ENCODE measurements at places on chromosomes 6 and 20. TPM values are rescaled to one million over a fixed set of nuclear protein-coding genes. Genes with fewer than 3 reads are reported as not detected.

- no peaks in the 10 kb centered on the region for H3K4me1 ChIP-seq
- no peak overlapping the region for H3K27ac ChIP-seq
- DNase-seq = no peak
- H3K4me3 ChIP-seq = no peak overlapping the region
These were observed 587.2 kb downstream of the EPM2A start for GRCh38 chr6:145147981-145148749.

DNA sequence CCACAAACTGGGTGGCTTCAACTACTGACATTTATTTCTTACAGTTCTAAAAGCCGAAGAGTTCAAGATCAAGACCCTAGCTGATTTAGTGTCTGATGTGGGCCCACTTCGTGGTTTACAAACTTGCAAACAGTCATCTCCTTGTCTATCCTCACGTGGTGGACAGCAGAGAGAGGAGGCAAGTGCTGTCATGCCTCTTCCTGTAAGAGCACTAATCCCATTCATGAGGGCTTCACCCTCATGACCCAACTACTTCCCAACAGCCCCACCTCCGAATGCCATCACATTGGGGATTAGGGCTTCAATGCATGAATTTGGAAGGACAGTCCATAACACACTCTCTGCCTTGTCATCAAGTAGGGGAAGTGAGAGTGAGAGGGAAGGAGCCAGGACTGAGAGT lies 15.6 kb upstream of the ISM1 start:
- no peak overlapping the region for H3K27ac ChIP-seq
- H3K4me1 ChIP-seq = no peaks in the 10 kb centered on the region
- H3K4me3 ChIP-seq = no peak overlapping the region
- H3K36me3 ChIP-seq = no peaks in the 10 kb centered on the region

GRCh38 chr6:128036808-128037570 lies 136.1 kb upstream of the THEMIS start:
- no peaks in the 10 kb centered on the region for H3K27me3 ChIP-seq
- H3K36me3 ChIP-seq = no peaks in the 10 kb centered on the region
- no peak overlapping the region for H3K4me3 ChIP-seq
- H3K27ac ChIP-seq = no peak overlapping the region
- no peak for DNase-seq

GRCh38 chr6:160973311-160974250 lies 18.0 kb upstream of the MAP3K4 start:
- DNase-seq = peak; percentile 23
- H3K27me3 ChIP-seq = no peaks in the 10 kb centered on the region
- no peaks in the 10 kb centered on the region for H3K36me3 ChIP-seq
- H3K27ac ChIP-seq = no peak overlapping the region

GRCh38 chr6:168532070-168532469 lies 91.1 kb downstream of the SMOC2 start:
- no peak overlapping the region for H3K4me3 ChIP-seq
- H3K27ac ChIP-seq = no peak overlapping the region
- H3K36me3 ChIP-seq = no peaks in the 10 kb centered on the region
- H3K27me3 ChIP-seq = no peaks in the 10 kb centered on the region

GRCh38 chr20:59708326-59708725 lies 104.0 kb downstream of the PHACTR3 start:
- no peaks in the 10 kb centered on the region for H3K36me3 ChIP-seq
- no peak overlapping the region for H3K27ac ChIP-seq
- no peak for DNase-seq
- no peaks in the 10 kb centered on the region for H3K4me1 ChIP-seq

DNA sequence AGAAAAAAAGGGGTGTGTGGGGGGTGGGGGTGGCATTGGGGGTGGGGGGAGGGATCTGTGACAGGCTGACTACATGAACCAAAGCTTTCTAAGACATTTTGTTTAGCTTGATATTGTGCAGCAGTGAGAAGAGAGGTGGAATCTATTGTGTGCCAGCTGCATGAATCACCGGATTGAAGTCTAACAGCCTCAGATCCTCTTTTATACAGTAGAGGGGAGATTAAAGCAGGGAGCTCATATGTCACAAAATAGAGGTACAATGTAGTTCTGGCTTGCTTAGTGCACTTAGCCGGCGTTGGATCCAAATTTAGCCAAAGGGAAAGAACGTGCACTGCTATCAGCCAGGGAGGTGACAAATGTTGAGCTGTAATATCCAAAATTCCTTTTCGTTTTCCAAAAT lies 404.2 kb upstream of the CITED2 start:
- H3K27me3 ChIP-seq = no peaks in the 10 kb centered on the region
- no peaks in the 10 kb centered on the region for H3K4me1 ChIP-seq
- H3K4me3 ChIP-seq = no peak overlapping the region

- no peaks in the 10 kb centered on the region for H3K36me3 ChIP-seq
- H3K27me3 ChIP-seq = no peaks in the 10 kb centered on the region
- H3K4me1 ChIP-seq = no peaks in the 10 kb centered on the region
- no peak for DNase-seq
- no peak overlapping the region for H3K27ac ChIP-seq
These were observed 34.7 kb upstream of the IRF4 start for GRCh38 chr6:356828-357251.

GRCh38 chr6:122754191-122754731 lies 25.3 kb upstream of the FABP7 start:
- H3K27me3 ChIP-seq = no peaks in the 10 kb centered on the region
- H3K4me1 ChIP-seq = no peaks in the 10 kb centered on the region
- H3K4me3 ChIP-seq = no peak overlapping the region
- H3K36me3 ChIP-seq = no peaks in the 10 kb centered on the region

- no peak overlapping the region for H3K4me3 ChIP-seq
- no peak for DNase-seq
- no peaks in the 10 kb centered on the region for H3K27me3 ChIP-seq
- H3K36me3 ChIP-seq = peaks cover 3% of the 10 kb centered on the region
- no peaks in the 10 kb centered on the region for H3K4me1 ChIP-seq
These were observed 21.8 kb downstream of the SDCBP2 start for GRCh38 chr20:1307171-1307570.

DNA sequence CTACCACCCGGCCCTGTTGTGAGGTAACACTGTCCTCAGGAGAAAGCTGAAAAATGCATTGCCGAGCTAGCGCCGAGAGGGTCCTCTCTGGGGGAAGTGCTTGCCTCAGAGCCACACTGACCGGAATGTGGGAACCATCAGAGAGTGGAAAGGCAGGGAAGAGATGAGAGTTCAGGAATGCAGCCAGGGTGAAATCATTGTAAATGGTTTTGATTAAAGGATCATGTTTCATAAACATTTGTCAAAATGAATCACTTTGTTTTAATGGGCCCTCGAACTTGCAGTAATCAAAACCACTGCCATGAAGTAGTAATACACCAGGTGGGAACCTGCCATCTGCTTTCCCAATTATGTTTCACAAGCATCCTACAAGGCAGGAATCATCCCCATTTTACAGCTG lies 16.9 kb upstream of the IL17F start:
- H3K27me3 ChIP-seq = no peaks in the 10 kb centered on the region
- H3K4me3 ChIP-seq = no peak overlapping the region
- no peak overlapping the region for H3K27ac ChIP-seq
- no peak for DNase-seq

Gene EDN3
- 11.7 TPM for total RNA-seq

Gene KIF25
- not detected for total RNA-seq

Gene MYB
- 67.2 TPM for total RNA-seq

Gene DNAH8
- not detected for total RNA-seq

Gene ZSCAN12
- 4.5 TPM for total RNA-seq

Gene PI16
- total RNA-seq = 1.2 TPM

Gene MLN
- total RNA-seq = 0.48 TPM
